ENCODE measurements at places on chromosomes 4 and X. TPM values are rescaled to one million over a fixed set of nuclear protein-coding genes. Genes with fewer than 3 reads are reported as not detected.
A peak's percentile ranks its signal among the peaks of the same experiment; 100 is the strongest.

SHISA3 gene
- 9.2 TPM for total RNA-seq

ADGRG2 gene
- 0.70 TPM for total RNA-seq

NR0B1 gene
- not detected for total RNA-seq

GRCh38 chr4:86759298-86759697, 89.9 kb downstream of the SLC10A6 start:
- no peak for DNase-seq

- DNase-seq, result peak; percentile 85
Measured at GRCh38 chr4:2364654-2365053, 53.8 kb downstream of the ZFYVE28 start.

GRCh38 chrX:24024819-24025740, 1.9 kb downstream of the KLHL15 start:
- DNase-seq, result peak; percentile 88

FGA gene
- not detected for total RNA-seq

- no peak for DNase-seq
Measured at GRCh38 chrX:130566028-130566683, 164.4 kb downstream of the RBMX2 start.

DNA sequence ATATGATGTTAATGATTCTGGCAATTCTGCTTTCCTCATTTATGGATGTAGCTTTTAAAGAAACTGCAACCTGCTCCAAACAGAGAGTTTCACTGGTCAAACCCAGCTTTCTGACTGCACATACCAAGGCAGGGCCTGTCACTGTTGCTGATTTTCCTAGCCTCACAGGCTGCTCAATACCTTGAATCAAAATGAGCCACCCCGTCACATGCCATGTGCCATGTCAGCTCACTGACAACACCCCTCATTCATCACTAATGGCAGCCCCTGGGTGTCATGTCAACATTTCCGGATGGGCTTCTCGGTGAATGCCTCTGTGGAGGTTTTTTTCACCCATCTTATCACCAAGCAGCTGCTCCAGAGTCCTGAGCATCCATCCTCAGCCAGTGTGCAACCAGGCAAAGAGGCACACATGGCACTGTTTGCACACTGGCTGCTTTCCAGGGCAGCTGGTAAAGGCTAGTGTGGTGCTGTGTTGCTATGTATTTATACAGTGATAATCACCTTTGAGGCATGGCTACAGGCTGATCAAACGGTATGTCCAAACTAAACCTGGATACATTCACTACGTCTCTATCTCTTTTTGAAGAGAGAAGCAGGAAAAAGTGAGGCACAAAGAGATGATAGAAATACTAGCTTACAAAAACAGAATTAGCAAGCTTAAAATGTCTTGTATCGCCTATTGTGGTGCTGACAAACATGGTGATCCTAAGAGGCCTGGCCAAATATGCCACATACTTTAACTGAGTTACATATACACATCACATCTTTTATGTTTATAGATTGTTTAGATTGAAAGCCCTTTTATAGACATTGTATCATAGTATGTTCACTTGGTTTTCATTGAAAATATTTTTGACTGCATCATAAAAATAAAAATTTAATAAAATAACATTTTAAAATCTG, 94.6 kb upstream of the INPP4B start:
- peak; percentile 46 for DNase-seq

SMIM10 gene
- 5.7 TPM for total RNA-seq

- DNase-seq, result peak; percentile 50
Measured at GRCh38 chr4:1354983-1355275, 7.9 kb downstream of the UVSSA start.

DNA sequence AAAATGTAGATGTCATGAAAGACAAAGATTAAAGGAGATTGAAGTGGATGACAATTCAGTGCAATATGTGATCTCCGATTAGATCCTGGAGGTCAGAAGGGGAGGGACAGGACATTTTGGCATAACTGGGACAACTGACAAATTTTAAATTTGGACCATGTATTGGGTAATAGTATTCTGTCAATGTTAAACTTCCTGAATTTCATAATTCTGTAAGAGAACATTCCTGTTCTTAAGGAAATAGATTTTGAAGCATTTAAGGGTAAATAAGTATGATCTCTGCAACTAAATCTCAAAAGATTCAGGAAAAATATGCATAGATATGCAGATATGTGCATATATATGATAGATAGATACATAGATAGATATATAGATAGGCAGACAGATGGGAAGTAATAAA, 11.0 kb downstream of the ODAPH start:
- DNase-seq, result no peak

PABPC4L gene
- 2.5 TPM for total RNA-seq

RPS6KA3 gene
- total RNA-seq, result 28.2 TPM

DNA sequence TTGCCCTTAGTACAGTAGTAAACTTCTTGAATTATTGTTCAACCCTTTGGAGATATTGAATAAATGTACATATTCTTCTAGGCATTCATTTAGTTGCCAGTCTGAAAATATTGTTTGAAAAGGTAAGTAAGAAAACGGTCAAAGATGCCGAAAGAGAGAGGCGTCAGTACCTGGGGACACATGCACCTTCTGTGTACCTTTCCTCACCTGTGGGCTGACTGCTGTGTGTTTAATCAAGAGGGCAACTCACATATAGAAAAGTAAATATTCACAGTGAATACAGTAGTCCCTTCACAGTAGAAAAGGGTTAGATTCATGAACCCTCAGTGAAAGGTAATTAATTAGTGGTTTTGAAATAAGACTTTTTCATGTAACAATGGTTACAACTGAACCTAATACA, 6.9 kb downstream of the ANXA10 start:
- DNase-seq, result no peak

AVPR2 gene
- total RNA-seq, result 2.7 TPM

GRCh38 chr4:53116954-53117353, 248.9 kb downstream of the SCFD2 start:
- DNase-seq, result peak; percentile 71

- no peak for DNase-seq
Measured at GRCh38 chrX:35166023-35166422, 223.4 kb downstream of the FAM47B start.

GRCh38 chrX:43702079-43702524, 46.0 kb downstream of the MAOA start:
- no peak for DNase-seq

- no peak for DNase-seq
Measured at GRCh38 chr4:7006411-7006810, 36.8 kb upstream of the TADA2B start.

DNA sequence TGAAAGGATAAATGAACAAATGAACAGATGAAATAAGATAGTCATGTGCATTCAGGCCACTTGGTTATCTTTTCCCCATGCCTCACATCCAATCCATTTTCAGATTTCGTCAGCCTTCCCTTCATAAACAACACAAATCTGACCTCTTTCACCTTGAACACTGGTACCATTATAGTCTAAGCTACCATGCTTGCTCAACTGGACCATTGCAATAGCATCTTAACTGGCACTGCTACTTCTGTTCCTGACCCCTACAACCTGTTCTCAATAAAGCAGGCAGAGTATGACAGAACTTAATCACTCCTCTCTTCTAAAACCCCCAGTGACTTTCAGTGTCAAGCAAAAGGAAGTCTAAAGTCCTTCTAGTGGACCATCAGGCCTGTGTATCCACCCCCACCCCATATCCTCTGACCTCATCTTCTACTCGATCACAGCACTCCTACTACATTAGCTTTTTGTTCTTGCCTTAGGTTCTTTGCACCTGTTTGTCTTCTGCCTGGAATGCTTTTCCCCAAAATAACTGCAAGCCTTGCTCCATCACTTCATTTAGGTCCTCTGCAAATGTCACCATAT, 40.7 kb downstream of the LARP7 start:
- no peak for DNase-seq

ENOX2 gene
- 18.6 TPM for total RNA-seq

NXF2B gene
- total RNA-seq, result not detected

HELT gene
- not detected for total RNA-seq

- peak; percentile 50 for DNase-seq
Measured at GRCh38 chr4:7326306-7326692, 108.4 kb downstream of the PSAPL1 start.

DNA sequence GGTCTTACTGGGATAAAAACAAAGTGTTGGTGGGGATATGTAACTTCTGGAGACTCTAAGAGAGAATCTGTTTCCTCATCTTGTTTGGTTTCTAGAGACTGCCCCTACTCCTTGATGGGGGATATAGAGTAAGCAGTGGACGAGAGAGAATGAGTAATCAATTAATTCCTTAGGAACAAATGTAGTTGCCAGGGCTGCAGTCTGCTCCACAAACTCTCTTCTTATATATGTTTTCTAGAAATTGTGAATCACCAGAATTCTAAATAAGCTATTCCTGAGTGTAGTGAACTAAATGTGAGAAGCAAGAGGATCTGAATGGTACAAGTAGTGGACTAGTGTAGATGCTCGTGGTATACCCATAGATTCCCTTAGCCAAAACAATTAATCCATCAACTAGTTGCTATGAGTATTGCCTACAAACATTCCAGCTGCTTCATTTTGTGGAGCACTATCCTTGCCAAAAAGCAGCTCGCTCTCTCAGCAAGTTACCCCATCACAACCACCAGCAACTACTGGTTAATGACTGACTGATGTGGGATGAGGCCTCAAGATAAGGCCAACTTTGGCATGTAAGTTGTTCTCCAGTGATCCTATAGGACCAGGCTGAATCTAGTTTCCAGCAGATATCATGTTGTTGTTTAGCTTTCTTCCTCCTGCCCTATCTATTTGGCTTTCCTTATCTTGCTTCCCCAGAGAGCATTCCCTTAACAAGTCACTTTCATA, 273.0 kb downstream of the SLC7A11 start:
- DNase-seq, result no peak

- DNase-seq, result no peak
Measured at GRCh38 chrX:31894152-31894551, 822.3 kb upstream of the FTHL17 start.

GUCY1B1 gene
- total RNA-seq, result 8.9 TPM

GRCh38 chrX:12819222-12819621, 28.0 kb downstream of the PRPS2 start:
- no peak for DNase-seq

TMEM128 gene
- total RNA-seq, result 12.7 TPM

- DNase-seq, result no peak
Measured at GRCh38 chrX:12887767-12888166, 18.7 kb upstream of the TLR8 start.

IL21 gene
- total RNA-seq, result not detected

DNA sequence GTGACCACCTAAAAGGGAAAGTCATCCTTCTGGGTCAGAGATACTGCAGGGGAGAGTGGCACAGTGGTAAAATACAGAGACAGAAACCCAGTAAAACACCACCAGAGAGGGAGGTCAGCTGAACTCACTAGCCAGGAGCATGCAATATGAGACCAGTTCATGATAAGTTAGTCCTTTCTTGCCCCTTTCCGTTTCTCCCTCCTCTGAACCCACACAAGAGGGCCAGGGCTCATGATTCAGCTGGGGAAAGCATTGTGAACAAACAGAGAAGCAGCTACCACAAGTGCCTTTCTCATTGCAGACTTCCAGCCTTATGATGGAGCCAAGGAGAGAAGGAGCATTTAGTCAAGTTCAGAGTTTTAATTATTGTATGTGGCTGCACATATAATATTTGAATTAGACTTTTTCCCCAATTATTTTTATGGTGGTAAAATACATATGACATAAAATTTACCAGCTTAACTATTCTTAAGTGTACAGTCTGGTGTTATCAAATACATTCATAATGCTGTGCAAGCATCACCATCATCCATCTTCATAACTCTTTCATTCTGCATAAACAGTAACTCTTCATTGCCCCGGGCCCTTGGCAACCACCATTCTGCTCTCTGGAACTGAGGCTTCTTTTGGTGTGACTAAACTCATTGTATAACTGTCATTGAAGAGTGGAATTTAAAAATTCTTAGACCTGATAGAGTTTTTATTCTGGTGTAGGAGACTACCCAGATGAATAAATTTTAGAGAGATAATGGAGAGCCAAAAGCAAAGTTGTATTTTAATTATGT, 114.6 kb downstream of the DDIT4L start:
- no peak for DNase-seq

DNA sequence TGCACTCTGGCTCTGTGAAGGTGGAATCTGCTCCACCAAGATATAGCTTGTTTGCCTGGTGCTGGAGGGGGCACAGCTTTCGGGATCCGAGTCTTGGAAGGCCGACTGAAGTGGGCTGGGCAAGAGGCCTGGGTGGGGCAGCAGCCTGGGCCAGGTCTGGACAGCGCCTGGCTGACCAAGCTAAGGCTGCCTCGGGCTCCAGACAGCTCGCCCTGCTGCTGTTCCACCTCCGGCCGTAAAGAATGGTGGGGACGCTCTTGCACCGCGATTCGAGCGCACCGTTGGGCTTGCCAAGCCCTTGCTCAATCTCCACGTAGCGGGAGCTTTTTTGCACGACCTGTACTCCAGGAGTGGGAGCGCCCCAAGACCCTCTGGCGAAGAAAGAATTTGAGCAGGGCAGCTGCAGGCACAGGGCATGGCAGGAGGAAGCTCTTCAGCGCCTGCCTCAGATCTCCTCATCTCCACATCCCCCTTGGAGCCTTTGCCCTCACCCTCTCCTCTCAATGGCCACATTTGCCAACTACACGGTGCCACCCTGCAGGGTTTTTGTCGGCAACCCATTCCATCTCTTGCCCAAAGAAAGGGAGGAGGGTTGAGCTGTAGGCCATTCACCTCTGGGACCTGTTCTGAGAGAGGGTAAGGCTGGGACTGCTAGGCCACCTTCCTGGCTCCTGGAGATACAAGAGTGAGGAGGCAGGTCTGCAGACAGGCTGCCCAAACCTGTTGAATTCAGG, 18.9 kb downstream of the CNGA2 start:
- peak; percentile 79 for DNase-seq

GRCh38 chr4:82998898-82999297, 11.7 kb downstream of the LIN54 start:
- no peak for DNase-seq

SPIN2B gene
- total RNA-seq, result 9.0 TPM

All from right cardiac atrium (tissue), 5 donors.